Hematopoietic multipotent progenitor cell treated with erythropoietin and hydrocortisone succinate and interleukin-3 and kit ligand, for 6 days (in vitro differentiated cells): ENCODE measurements at places on chromosomes 6 and 20.

DNA sequence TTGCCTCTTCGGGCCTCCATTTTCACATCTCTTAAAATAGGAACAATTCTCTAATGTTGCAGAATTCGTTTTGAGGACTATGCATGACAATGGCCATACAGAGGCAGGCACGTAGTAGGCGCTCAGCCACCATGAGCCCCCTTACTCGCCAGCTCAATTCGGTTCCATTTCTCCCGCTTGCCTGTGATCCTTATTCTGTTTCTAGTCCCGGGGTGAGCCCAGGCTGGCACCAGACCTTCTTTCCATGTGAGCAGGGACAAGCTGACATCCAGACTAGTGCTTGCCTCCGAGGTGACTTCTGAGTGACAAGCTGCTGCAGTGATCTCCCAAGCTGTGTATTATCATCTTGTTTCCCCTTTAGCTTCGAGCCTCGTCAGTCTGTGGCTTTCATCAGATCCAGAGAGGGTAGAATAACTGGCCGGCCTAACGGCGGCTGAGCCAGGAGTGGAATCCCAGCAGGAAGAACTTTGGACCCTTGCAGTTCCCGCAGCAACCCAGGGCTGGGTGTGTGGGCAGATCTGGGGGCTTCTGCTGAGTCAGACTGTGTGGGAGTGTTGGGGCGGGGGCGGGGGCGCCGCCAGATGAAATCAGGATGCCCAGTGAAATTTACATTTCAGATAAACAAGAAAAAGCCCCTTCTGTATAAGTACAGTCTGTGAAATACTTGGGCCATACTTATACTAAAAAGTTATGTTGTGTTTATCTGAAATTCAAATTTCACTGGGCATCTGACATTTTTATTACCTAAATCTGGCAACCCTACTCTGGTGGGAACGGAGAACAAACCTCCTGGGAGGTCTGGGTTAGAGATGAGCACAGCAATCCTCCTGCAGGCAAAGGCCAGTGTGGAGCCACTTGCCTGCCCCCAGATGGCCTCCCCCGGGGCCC, 10.9 kb downstream of the BANF2 start:
- no peak for DNase-seq

GRCh38 chr20:62663145-62664018, 21.1 kb downstream of the SLCO4A1 start:
- DNase-seq: no peak

DNA sequence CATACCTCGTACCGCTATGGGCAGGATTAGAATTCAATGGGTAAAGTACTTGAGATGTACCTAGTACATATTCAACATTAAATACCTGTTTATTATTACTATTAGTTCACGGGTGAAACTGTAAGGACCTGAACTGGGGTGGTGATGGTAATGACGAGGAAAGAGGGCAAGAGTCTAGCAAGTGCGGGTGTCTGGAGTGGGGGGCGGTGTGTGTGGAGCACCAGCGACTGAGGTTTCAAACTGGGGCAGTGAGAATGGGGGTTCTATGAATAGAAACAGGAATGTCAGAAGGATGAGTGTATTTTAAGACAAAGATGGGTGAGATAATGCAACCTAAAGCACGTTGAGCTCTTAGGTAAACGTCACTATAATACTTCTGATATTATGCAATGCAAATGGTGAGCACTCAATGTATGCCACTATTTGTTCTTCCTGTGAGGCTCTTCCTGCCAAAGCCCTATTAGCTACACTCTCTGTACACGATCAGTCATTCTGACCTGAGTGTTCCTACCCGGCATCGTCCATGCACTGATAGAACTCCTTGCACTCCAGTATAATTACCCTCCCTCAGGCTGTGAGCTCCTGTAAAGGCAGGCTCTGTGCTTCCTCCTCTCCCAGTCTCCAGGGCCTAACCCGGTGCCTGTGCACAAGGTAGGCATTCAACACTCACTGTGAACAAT, 55.0 kb downstream of the ALDH5A1 start:
- DNase-seq: no peak

DNA sequence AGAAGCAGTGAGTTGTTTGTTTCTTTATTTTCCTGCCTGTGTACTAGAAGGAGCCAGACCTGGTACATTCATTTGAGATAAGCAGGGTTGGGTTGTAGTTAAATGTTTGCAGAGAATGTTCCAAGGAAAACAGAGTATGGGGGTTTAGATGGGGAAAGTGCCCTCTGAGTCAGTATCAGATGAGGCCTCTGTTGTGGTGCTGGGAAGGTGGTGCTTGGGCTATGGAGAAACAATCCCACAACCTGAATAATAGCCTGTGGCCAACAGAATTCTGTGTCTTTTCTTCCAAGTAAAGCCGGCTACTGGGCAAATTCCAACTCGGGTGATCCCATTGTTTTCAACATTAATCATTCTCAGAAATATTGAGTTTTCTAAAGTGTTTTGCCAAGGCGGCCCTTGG, 109.3 kb downstream of the RNF144B start:
- no peak for DNase-seq

GRCh38 chr20:53335555-53335954, 258.1 kb downstream of the ZNF217 start:
- DNase-seq: no peak

DNA sequence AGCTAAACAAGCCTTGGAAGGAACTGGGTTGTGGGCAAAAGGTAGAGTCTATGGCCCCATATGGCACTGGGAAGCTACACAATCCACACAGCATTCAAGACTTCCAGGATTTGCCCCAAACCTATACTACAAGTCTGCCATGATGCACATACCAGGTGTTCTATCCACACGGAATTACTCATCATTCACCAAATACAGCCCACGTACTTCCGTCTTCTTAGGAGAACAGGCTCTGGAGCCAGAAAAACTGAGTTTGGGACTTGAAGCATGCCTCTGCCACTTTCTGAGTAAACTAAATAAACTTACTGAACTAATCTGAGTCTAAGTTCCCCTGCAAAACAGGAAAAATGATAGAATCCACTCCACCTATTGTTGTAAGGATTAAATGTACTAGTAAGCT, 28.6 kb downstream of the RIMS4 start:
- no peak for DNase-seq
